ENCODE measurements at places on chromosomes 6 and 20.

GRCh38 chr6:108159981-108160380 is 5.8 kb upstream of the NR2E1 start:
- DNase-seq = no peak

DNA sequence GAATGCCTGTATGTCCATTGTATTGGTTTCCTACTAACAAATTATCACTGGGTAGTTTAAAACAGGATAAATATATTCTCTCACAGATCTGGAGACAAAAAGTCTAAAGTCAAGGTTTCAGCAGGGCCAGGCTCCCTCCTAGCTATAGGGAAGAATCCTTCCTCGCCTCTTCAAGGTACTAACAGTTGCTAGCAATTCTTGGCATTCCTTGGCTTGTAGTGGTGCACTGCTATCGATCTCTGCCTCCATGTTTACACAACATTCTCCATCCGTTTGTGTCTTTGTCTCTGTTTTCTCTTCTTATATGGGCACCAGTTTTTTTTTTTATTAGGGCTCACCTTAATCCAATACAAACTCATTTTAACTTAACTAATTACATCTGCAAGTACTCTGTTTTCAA is 48.9 kb downstream of the OR2B6 start:
- DNase-seq = no peak

DNA sequence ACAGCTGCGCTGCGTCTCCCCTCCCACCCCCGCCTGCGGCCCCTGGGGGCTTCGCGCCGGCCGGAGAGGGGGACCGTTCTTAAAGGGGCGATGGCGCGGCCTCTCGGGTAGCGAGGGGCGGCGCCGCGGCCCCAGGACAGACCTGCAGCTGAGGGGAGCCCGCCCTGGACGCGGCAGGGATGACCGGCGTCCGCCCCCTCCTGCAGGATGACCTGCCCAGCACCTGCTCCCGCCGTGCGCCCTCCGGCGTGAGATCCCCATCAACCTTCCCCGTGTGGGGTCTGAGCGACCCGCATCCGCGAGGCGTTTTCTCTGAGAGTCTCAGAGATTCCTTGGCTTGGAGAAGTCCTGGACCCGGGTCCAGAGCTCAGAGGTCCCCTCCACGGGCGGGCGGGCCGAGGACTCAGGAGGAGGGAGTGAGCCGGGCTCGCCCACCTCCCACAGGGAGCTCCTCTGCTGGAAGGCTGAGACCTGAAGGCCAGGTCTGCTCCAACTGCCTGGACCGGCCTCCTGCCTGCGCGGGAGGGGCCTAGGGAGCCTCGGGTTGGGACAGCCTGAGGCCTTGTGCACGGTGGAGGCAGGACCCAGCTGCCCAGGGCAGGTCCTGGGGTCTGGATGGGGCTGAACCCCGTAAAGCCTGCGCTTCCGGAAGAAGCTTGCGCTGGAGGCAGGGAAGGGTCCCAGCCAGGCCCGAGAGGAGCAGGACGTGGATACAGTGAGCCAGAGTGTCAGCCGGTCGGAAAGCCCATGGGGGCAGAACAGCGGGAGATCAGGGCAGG is 532 bp upstream of the NKAIN4 start:
- DNase-seq = no peak

DNA sequence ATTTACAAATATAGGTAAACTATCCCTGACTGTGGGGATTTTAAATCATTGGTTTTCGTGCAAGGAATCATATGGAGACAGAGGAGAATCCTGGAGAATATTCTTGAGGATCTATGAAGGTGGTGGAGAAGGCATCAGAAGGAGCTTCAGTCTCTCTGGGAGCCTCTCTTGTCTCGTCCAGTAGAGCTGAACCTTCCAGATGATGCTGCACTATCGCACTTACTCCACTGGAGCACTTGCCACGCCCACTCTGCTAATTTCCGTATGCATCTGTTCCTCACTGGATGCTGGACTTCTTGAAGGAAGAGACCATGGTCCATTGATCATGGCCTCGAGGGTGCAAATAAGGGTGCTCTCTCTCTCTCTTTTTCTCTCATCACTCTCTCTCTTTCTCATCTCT is 36.8 kb downstream of the C6orf118 start:
- DNase-seq = no peak

- DNase-seq = no peak
Measured at GRCh38 chr6:50541941-50542340, 171.4 kb upstream of the TFAP2D start.

- no peak for DNase-seq
Measured at GRCh38 chr6:24949020-24949569, 13.3 kb upstream of the RIPOR2 start.

GRCh38 chr6:125217369-125217768 is 63.8 kb downstream of the TPD52L1 start:
- DNase-seq = no peak

GRCh38 chr6:145148776-145149175 is 586.5 kb downstream of the EPM2A start:
- no peak for DNase-seq

GRCh38 chr20:60785785-60786184 is 466.3 kb upstream of the CDH4 start:
- DNase-seq = no peak

- peak; percentile 74 for DNase-seq
Measured at GRCh38 chr6:72787391-72788031, 165.6 kb downstream of the KCNQ5 start.

GRCh38 chr6:128822271-128822670 is 60.7 kb upstream of the LAMA2 start:
- DNase-seq = no peak

- DNase-seq = peak; percentile 7
Measured at GRCh38 chr6:17656644-17657043, 50.1 kb downstream of the NUP153 start.

DNA sequence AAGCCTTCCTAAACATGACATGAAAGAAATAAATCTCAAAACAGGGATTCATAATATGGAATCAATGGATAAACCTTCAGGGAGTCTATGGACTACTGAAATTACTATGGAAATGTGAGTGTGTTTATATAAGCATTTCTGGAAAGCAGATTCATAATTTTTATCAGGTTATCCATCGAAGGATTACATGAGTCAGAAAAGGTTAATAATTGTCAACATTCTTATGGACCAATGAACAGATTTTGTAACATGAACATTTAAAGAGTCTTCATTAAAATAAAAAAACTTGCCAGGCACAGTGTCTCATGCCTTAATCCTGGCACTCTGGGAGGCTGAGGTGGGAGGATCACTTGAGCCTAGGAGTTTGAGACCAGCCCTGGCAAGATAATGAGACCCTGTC is 84.8 kb downstream of the AHI1 start:
- DNase-seq = no peak

- no peak for DNase-seq
Measured at GRCh38 chr6:160102956-160103824, 18.4 kb upstream of the SLC22A1 start.

DNA sequence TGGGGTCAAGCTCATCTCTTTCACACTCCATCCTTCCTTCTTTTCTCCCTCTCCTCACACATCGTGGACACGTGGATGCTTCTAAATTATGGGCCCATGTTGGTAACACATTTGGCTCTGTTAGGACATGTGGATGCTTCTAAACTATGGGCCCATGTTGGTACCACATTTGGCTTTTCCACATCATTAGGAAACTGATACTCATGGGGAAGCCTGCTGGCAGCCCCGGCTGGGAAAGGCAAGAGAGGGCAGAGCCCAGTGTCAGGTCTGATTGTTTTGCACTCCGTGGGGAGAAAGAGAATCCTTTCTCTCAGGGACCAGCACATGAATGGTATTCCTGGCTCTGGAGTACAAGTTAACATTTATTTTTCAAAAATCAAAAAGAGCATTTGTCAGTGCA is 4.0 kb upstream of the CST1 start:
- no peak for DNase-seq

GRCh38 chr6:74492587-74492986 is 713.3 kb downstream of the COL12A1 start:
- no peak for DNase-seq

DNA sequence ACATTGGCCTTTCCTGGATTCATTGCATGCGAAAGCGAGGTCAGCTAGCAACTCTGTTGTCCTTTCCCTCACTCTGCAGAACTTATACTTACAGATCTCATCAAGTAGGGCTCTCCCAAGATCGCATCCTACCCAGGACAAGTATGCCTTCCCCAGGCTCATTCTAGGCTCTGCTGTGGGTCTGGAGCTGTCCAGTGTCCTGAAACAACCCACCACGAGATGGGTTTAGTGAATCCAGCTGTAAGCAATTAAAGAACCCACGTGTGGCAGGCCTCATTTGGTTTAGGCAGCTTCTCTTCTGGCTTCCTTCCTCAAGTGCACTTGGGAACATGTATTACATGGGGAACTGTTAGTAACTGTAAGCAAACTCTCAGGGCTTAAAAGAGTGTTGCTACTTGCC is 406.5 kb upstream of the CHD6 start:
- no peak for DNase-seq

- DNase-seq = no peak
Measured at GRCh38 chr20:38730989-38731737, 6.9 kb downstream of the SLC32A1 start.

DNA sequence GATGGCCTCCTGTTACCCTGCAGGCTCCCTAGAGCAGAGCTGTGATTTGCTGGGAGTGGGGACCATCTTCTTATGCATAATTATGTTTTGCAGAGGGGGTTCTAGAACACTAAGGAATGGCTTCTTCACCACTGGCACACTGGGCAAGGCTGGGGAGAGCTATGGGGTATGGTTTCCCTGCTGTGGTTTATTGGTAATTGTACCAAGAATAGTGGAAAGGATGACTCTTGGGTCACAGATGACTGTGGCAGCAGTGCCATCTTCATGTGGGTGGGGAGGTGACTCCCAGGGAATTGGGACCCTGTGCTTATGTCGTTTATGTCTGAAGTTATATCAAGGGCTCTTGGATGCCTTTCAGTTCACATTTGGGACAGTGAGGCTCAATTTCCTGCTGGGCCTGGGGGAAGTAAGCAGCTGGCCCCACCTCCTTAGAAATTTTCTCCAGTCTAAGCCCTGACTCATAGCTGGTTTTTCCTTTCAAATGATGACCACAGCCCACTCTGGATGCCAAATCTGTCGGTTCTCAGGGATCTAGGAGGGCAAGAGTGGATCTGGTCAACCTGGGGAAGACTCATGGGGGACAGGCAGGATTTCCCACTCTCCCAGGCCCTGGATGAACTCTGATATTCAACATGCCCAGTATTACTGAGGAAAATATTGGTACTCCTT is 230.8 kb downstream of the LRFN2 start:
- DNase-seq = no peak

Measured in GM04503 (cell line).